HuH-7.5 (cell line): ENCODE measurements at places on chromosomes 7 and 10.

DNA sequence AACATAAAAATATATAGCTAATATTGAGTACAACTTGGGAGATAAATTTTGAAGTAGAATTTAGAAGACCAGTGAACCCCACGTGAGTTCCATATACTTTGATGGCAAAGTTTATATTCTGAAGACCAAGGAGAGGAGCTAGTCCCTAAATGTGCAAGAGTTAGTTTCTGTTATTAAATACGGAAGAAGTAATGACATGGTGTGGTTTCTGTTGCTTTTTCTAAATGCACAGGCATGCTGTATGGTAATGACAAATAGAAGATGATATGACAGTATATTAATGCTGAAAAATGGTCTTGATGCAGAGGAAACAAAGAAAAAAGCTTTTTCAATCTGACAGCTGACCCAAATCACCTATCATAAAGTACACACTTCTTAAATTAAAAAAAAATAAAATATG lies 101.8 kb downstream of the ST8SIA6 start:
- DNase-seq: no peak

- DNase-seq: peak; percentile 89
These were observed at the start of gene IFT22 for GRCh38 chr7:101321491-101322401. Gene IFT22, minus strand, starts transcription at chr7:101321812. Its CDS starts 103 bp downstream, at chr7:101321709.

- no peak for DNase-seq
These were observed 219.3 kb downstream of the SKAP2 start for GRCh38 chr7:26645121-26645520.

GRCh38 chr7:138727336-138728099 lies 26.4 kb upstream of the SVOPL start:
- DNase-seq: no peak

GRCh38 chr7:17304926-17305325 lies 6.5 kb downstream of the AHR start:
- no peak for DNase-seq

DNA sequence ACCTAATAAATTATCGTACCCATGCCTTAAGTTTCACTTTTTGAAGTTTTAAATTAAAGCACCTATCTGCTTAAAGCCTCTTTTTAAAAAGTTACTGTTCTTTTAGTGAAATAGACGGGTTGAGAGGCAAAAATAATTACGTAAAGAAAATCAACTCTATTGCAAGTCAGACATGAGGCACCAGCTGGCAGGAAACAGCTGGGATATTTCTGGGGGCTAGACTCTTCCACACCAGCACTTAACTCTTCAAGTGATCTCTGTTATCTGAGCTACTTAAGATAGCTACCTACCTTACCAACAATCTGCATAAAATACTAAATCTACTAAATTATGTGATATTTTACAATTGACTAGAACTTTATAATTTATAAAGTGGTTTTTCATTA lies 35.8 kb downstream of the GBF1 start:
- no peak for DNase-seq

GRCh38 chr7:106129291-106129690 lies 17.2 kb upstream of the SYPL1 start:
- no peak for DNase-seq

DNA sequence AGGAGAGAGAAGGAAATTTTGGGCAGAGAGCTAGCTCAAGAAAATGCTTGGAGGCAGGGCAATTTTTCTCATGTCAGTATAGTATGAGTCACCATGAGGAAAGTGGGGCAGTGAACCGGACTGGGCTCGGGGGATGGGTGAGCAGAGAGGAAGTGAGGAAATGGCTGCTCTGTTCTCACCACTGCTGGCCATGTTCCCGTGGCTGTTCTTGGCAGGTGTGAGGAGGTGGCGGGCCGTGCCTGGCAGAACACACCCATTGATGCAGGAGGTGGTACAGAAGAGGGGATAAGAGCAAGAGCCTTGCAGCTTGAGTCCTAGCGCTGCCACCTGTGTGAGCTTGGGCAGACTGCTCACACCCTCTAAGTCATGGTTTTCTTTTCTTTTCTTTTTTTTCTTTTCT lies 304.4 kb upstream of the LYZL1 start:
- DNase-seq: no peak

- no peak for DNase-seq
These were observed 49.7 kb upstream of the TM9SF3 start for GRCh38 chr10:96636551-96636950.

DNA sequence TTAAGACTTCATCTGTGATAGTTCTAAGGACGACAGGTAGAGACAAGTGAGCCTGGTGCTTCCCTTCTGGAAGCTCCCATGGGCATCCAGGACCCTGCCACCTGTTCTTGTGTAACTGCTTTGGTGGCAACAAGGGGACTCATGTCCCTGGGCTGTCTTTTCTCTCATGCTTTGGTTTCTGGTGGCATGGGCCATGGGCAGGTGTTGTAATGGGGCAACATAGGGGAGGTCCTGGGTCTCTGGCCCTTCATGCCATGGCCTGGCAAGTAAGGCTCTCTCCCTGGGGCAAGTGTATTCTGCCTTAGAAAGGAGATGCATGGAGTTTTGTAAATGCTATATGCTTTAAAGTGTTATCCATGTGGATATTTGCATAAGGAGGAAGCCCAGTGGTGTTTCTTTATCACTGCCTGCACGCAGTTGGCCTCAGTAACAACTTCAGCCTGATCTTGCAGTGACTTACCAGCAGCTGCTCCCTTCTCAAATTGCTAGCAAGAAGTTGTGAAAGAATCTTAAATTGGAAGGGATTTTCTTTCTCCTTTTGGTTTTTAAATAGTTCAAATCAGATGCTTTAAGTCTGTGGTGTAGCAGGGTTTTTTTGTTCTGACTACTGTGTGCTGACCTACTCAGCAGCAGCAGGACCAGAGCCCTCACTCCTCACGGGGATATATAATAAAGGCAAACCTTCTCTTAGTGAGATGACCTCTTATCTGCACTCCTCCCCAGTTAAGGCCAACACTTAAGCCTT lies 39.9 kb downstream of the OGDH start:
- DNase-seq: no peak

- DNase-seq: no peak
These were observed 26.5 kb upstream of the GPR141 start for GRCh38 chr7:37656913-37657530.

DNA sequence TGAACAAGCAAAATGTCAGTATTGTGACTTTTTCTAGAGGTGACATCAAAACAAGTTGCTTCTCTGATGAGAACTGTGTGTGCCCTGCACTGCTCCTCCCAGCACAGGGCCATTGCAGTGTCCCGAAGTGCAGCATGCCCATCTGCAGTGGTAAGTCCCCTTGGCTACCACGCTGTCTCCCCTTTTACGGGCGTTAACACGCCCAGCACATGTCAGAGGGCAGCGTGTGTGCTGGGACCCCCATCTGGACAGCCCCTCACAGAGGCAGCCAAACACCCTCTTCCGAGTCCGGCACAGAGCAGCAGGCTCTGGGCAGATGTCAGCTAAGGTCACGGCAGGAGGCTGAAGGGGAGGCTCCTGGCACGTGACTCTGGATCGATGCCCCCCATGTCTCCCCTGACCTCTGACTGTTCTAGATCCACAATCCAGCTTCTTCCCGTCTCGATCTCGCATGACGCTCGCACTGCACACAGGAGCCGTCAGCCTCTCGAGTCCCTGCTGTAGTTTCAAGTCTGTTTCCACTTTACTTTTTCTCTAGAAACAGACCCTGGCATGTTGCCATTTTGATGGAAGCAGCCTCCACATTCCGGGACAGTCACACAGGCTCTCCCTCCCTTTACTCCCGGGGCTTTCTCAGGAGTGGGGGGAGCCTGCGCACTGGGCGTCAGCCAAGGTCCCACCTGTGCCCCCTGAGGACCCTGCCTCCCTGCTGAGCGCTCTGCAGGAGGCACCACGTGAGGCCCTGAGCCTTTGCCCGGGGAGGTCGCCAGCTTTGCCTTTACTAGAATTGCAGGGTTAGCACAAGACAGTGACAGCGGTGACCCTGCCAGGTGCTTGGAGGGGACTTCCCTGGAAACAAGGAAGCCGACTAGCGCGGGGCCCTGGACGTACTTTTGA lies 133.8 kb downstream of the TCERG1L start:
- no peak for DNase-seq

DNA sequence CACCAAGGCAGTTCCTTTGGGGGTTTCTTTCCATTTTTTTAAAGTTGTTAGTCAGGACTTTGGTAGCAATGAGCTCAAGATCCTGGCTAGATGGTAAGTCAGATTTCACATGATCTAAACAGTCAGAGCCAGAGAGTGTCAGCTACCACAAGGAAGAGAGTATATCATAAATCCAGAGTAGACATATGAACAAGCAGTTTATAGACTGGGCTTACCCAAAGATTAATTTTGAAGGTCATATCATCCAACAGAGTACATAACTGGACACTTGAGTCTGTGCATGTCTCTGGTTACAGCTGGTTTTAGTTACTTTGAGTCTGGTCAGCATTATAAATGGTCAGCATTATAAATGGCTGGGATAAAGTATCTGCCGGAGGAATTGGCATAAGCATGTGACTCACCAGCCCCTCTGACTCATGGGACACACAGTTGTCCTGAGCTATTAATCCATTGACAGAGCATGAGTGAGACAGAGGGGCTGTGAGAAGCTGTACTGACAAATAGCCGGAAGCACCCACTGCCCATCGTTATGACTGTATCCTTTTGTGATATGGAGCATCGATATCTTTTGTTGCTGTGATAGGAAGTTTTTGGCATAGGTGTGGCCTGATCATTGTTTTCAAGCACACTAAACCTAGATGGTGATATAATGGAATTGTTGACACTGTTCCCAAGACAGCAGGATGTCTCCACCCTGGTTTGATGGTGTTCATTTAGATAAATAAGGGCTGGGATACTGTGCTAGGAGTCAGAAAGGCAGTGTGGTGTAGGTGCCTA lies 19.3 kb downstream of the PPP1R3C start:
- no peak for DNase-seq

DNA sequence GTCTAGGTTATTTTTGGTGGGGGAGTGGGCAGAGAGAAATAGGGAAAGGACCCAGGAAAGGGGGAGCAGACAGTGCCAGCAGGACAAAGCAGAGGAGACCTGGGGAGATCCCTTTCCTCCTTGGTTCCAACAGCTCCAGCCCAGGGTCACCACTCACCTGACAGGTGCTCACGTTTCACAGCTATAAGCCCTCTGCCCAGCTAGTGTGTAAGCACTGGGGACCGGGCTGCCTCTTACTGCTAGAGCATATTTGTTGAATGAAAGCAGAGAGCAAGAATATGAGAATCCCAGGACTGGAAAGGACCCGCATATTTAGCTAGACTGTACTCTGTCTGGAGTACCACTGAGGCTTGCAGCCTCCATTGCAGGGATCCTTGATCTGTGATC lies 6.7 kb downstream of the ZCCHC24 start:
- no peak for DNase-seq

GRCh38 chr7:17367502-17367901 lies 69.0 kb downstream of the AHR start:
- DNase-seq: no peak

- no peak for DNase-seq
These were observed 57.7 kb downstream of the MYPN start for GRCh38 chr10:68166871-68167585.

GRCh38 chr7:16657656-16658279 lies 11.8 kb downstream of the BZW2 start:
- DNase-seq: no peak

DNA sequence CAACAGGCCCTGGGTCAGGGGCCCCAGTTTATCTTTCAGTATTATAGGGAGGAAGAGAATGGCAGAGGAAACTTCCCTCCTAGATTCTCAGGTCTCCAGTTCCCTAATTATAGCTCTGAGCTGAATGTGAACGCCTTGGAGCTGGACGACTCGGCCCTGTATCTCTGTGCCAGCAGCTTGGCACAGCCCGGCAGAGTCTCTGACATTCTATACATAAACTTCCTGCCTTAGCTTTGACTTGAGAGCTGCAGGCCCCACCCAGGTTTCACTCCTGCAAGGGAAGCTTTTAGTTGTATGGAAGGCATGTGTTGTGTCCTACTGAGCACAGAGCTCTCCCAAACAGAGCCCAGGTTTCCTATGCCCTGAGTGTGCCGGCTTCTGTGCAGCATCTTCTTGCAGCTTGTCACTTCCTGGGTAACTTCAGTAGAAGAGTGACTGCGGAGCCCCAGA lies 205.6 kb upstream of the PRSS58 start:
- no peak for DNase-seq

DNA sequence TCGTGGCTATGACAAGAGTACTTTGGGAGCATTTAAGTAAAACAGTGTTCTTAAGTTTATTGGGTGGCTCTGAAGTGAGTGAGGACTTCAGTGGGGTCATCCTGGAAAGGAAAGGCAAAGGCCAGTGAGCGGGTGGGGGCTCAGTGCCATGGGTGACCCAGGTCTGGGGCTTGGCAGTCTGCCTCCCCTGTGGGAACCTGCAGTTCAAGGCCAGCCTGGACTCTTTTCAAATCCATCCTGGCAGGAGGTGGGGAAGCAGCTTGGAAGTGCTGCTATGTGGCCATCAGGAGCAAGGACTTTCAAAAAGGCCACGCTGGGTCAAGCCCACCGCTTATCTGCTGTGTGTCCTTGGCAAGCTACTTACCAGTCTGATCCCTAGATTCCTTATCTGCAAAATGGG lies 148.9 kb upstream of the NPS start:
- DNase-seq: no peak

GRCh38 chr10:31399631-31400030 lies 80.6 kb downstream of the ZEB1 start:
- DNase-seq: no peak

- no peak for DNase-seq
These were observed 5.2 kb downstream of the ABCA13 start for GRCh38 chr7:48176356-48176893.

- DNase-seq: no peak
These were observed 35.2 kb downstream of the UBTD1 start for GRCh38 chr10:97533888-97534287.

DNA sequence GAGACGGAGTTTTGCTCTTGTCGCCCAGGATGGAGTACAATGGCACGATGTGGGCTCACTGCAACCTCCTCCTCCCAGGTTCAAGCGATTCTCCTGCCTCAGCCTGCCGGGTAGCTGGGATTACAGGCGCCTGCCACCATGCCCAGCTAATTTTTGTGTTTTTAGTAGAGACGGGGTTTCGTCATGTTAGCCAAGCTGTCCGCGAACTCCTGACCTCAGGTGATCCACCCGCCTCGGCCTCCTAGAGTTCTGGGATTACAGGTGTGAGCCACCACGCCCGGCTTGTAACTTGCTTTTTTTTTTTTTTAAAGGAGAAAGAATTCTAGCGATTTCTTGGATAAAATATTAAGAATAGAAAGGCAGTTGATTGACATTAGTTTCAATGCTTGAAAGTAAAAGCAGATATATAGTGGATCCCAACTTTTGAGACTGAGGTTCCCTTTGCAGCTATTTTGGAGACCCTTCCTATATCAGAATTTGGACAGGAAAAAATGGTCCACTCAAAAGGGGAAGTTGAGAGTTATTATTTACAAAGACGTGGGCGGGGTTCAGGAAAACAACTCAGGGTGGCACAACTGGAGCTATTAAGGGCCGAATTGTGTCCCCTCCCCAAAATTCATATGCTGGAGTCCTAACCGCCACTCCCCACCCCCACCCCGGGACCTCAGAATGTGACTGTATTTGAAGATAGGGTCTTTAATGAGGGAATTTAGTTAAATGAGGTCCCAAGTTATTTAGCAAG lies 1.3 kb upstream of the ERCC6 start:
- DNase-seq: no peak

DNA sequence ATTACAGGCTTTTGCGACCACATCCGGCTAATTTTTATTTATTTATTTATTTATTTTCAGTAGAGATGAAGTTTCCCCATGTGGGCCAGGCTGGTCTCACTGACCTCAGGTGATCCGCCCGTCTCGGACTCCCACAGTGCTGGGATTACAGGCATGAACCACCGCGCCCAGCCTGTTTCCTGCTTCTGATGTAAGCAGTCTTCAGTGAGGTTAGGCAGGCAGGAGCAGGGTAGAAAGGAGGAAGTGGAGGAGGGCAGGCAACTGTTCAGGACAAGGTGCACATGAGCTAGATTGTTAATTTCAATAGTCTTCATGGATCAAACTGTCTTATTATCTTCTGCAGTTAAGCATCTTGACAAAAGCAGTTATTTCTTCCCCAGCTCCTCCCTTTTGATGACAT lies 605.0 kb downstream of the CCSER2 start:
- no peak for DNase-seq
